ENCODE measurements at places on chromosomes 12 and 14.
A peak's percentile ranks its signal among the peaks of the same experiment; 100 is the strongest.

- DNase-seq, result peak; percentile 30
Measured at GRCh38 chr12:107610021-107610859, 75.4 kb upstream of the PWP1 start.

DNA sequence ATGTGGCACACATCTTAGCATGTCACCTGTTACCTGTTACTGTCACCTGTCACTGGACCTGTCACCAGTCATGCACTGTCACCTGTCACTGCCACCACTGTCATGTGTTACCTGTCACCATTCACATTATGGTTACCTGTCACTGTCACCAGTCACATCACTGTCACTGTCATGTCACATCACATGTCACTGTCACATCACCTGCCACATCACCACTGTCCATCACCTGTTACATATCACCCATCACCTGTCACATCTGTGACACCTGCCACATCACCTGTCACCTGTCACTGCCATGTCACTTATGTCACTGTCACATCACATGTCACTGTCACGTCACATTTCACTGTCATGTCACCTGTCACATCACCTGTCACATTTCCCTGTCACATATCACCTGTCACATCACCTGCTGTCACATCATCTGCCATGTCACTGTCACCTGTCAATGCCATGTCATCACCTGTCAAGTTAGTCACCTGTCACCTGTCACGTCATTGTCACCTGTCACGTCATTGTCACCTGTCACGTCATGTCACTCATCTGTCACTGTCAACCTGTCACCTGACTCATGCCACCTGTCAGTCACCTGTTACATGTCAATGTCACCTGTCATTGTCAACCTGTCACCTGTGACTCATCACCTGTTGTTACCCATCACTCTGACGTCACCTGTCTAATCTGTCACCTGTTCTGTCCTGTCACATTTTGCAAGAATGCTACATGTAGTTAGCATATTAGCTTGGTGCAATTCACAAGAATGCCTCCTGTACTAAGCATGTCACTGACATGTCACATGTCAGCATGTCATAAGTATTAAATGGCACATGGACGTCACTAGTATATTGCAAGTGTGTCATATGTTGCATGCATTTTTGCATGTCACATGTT lies 29.0 kb upstream of the TESC start:
- DNase-seq, result no peak

DNA sequence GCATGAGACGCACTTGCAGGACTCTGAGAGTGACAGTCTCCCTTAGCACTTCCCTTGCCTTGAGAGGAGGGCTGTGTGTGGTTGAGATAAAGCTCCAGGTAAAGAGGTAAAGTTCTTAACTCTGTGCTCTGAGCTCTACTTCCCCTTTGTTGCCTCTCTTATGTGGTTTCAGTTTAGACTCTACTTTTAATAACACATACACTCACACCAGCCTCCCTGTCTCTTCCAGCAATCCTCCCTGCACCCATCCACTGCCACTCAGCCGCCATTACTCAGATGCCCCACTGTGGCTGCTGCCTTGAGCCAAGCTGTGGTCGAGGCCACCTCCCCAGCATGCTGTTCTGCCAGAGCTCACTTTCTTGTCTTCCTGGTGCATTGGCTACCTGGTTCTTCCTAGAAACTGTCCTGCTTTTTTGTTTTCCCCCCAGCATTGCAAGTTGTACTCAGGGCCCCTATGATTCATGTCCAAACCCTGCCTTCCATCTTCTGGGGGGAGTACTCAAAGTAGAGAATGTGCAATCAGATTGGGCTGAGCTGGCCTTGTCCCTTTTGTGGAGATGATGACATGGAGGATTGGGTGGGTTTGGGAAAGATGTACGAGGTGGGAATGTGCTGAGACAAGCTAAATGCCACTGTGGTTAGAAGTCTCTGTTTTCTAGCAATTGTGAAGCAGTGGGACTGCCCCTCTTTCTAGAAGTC lies 115.5 kb upstream of the PARP11 start:
- no peak for DNase-seq

GRCh38 chr12:113242560-113242959 lies 21.3 kb downstream of the TPCN1 start:
- no peak for DNase-seq

DNA sequence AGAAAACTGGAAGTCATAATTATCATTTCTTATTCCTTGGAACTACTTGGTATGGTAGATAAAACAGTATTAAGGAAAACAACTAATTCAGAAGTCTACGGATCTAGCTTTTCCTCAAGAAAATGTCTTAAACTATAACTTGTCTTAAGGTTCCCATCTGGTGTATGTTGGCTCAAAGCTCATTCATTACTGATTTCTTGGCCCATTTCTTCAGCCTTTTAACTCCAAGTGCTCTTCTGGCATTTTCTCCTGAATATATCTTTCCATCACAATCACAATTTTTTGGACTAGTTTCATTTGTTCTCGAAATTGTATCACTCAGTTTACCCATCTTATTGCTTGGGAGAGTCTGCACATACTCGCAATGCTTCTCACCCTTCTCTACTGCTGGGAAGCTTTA lies 150.1 kb downstream of the C12orf50 start:
- DNase-seq, result no peak

GRCh38 chr12:78891646-78892353 lies 27.2 kb downstream of the SYT1 start:
- DNase-seq, result no peak

DNA sequence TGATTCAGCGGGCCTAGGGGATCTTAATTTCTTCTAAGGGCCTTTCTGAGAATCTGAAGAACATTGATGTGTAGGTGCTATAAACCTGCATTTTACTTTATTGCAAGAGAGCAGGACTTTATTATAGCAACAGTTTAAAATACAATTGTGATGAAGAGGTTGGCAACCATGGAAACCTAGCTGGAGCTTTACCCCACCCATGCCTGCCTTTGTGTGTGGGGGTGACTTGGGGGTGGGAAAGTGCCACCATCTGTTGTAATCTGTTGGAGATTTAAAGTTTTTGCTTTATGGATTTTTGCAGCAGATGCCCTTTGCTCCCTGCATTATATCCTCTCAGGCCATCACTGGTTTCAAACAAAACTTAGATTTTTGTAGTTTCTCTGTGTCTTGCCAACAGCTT lies 64.6 kb downstream of the ATG14 start:
- no peak for DNase-seq

GRCh38 chr12:109069307-109070271 lies 17.2 kb downstream of the USP30 start:
- DNase-seq, result no peak

GRCh38 chr12:47886510-47887240 lies 18.1 kb downstream of the VDR start:
- DNase-seq, result no peak

- DNase-seq, result no peak
Measured at GRCh38 chr12:6334940-6335450, 6.9 kb downstream of the TNFRSF1A start.

- DNase-seq, result no peak
Measured at GRCh38 chr12:115617391-115617790, 660.1 kb downstream of the MED13L start.

DNA sequence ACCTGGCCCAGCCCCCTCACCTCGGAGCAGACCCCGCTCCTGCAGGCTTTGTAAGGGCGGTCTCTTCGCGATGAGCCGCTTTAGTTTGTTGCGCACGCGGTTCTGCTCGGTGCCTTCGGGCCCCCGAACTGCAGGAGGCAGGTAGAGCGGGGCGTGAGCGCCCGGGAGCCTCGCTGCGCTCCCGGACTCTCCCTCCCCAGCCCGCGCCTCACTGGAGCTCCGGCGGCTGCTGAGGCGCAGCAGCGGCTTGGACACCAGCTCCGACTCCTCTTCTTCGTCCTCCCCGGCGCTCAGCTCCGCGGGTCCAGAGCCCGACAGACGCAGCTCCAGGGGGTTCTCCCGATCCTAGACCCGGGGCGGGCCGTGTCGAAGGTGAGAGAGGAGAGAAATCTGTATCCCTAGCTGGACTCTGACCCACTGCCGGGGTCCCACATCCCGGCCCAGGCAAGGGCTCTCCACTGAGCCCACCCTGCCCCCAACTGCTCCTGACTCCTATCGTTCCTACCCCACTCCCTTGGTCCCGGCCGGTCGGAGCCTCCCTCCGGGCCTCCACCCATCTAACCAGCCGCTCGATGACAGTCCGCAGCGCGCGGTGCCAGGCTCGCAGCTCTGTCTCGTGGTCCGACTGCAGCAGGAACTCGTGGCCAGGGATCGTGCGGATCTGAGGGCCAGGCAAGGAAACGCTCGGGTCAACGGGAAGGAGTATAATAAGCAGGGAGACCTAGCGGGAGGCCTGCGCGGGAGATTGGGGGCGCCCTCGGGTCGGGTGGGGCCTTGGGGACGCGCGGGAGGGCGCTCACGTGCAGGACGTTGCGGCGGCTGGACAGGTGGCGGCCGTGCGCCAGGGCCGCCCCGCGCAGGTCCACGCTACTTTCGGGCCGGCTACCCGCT lies 4.2 kb downstream of the ARHGAP9 start:
- no peak for DNase-seq

- DNase-seq, result no peak
Measured at GRCh38 chr12:89856431-89856830, 147.8 kb upstream of the ATP2B1 start.

DNA sequence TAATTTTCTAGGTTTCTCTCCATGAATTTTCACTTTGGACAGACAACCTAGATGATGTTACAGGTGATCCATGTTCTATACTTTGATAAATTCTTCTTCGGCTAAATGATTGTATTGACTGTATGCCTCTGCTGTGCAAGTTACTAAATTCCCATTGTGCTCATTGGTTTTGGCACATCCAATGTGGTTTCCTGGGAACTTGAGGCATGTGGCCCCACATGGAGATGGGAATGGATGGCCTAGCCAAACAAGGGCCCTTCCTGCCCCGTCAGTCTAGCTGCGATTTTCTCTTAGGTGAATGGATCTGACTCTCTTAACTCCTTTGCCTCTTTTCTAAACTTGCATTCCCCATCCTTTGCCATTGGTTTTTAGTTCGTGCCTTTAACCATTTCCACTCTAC lies 186.2 kb downstream of the PELI2 start:
- DNase-seq, result no peak

- peak; percentile 25 for DNase-seq
Measured at GRCh38 chr12:3747543-3747942, 5.4 kb downstream of the CRACR2A start.

DNA sequence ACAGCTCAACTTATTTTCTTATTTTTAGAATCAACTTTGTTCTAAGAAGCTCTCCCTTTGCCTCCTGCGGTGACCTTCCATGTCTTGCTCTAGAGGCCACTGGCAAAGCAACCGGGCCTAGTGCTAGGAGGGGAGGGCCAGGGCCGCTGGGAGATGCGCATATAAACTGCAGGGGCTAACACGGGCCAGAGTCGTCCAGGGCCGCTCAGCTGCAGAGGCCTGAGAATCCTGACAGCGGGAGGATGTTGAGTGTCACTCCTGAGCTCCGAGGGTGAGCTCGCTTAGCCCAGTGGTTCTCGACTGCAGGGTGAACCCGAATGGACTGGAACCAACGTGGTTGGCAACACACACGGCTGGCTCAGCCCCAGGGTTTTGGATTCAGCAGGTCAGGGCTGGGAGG lies 6.5 kb upstream of the PIWIL1 start:
- DNase-seq, result no peak

GRCh38 chr14:100789460-100790417 lies 36.2 kb upstream of the MEG3 start:
- no peak for DNase-seq

DNA sequence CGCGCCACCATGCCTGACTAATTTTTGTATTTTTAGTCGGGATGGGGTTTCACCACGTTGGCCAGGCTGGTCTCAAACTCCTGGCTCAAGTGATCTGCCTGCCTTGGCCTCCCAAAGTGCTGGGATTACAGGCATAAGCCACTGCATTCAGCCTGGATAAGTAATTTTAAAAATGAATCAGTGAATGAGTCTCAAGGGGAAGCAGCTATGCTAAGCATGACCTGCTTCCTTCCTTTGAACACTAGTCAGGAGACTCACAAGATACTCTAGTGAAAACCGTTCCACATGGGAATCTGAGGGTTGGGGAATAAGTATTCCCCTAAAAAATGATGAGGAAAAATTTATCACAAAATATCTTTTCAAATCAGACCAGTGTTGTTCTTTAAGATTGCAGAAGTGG lies 10.7 kb upstream of the FAM234B start:
- no peak for DNase-seq

GRCh38 chr14:37196604-37197420 lies 925 bp upstream of the MIPOL1 start:
- DNase-seq, result no peak

GRCh38 chr12:109596418-109597244 lies 23.0 kb downstream of the MVK start:
- DNase-seq, result no peak

DNA sequence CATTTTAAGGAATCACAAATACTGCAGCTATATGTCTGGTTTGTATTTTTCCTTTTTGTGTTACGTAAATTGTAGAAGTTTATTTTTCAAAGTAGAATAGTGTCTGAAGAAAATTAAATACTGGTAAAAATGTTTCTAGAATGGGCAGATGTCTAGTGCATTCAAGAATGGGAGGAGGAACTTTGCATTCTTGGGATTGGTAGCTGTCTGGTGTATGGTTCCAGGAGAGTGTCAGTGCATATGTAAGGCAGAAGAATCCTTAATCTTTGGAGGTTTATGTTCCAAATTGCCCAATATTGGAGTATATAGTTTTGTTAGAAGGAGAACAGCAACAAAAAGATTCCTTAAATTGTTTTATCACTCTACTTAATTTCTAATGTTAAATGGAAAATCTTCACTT lies 13.5 kb downstream of the PAPOLA start:
- no peak for DNase-seq

DNA sequence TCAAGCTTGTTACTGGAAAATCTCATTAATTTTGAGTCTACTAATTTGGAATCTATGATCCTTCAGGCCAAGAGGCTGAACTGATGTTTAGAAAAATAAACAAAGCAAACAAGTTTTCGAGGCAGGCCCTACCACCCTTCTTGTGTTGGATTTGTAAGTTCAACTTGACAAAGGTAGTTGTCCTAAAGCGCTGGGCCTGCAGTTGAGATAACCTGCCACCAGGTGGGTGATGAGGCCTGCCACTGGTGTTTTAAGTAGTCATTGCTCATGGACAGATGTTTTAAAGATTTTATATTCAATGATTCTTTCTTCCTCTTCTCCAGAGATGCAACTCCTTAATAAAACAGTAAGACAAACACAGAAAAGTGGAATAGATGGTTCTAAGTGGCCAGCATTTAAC lies 19.4 kb downstream of the ACVRL1 start:
- peak; percentile 68 for DNase-seq

- peak; percentile 66 for DNase-seq
Measured at GRCh38 chr12:11581179-11581755, 68.2 kb upstream of the ETV6 start.

GRCh38 chr14:56300495-56300894 lies 182.3 kb downstream of the PELI2 start:
- DNase-seq, result no peak

- DNase-seq, result no peak
Measured at GRCh38 chr14:92427096-92427495, 86.5 kb upstream of the RIN3 start.

- no peak for DNase-seq
Measured at GRCh38 chr14:104111301-104112112, 26.0 kb downstream of the ASPG start.

- no peak for DNase-seq
Measured at GRCh38 chr12:4909410-4909733, 333 bp upstream of the KCNA1 start.

- DNase-seq, result no peak
Measured at GRCh38 chr14:64954491-64955240, 12.1 kb upstream of the GPX2 start.
